Activated CD4-positive, CD25-positive, alpha-beta regulatory T cell treated with anti-CD3 and anti-CD28 coated beads, Interleukin-2, amount 50 U/mL, for 16 hours (primary cell): ENCODE measurements at places on chromosomes 1 and 21.

- no peak for DNase-seq
Observed at GRCh38 chr1:167252986-167253385, 32.3 kb downstream of the POU2F1 start.

DNA sequence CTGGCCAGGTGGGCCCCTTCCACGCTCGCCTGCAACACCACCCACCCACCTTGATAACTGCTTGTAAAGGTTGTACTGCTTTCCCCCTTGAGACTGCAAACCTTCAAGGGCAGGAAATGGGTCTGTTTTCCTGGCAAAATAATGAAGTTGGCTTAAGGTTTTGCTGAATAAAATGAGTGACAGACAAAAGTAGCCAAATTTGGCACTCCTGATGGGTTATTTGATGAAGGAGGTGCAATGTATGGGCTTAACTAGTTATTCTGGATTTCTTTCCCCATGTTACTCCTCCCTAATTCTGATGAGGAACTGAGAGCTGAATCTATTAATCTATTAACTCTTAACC lies 14.6 kb upstream of the HLCS start:
- DNase-seq = no peak

DNA sequence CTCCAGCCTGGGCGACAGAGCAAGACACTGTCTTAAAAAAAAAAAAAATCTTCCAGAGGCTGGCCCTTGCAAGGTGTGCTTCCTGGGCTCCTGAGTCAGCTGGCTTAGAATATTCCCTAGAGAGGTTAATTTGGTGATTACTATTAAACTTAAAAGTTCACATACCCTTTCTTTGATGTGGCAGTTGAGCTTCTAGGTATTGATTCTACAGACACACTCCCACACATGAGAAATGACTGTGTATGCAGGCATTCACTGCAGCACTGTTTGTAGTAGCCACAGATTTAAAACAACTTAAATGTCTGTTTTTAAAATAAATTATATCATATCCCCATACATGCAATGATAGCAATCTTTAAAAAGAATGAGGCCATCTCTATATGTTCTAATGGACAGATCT lies 93.4 kb downstream of the GDAP2 start:
- DNase-seq = no peak

DNA sequence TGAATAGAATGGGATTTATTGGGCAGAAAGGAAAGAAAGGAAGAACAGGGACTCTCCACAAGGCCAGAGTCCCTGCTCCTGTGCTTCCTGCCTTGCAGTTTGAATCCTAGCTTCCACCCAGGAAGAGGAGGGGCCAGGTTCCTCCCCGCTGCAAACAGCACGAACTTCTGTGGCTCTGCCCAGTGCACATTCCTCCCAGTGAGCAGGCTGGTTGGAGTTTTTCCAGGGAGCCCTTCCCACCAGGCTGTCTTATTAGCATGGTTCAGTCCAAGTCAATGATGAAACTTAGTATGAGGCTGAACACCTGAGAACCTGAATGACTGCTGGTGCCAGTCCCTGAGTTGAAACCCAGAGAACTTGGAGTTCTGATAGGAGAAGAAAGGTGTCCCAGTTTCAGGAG lies 247.2 kb downstream of the DUSP10 start:
- no peak for DNase-seq

DNA sequence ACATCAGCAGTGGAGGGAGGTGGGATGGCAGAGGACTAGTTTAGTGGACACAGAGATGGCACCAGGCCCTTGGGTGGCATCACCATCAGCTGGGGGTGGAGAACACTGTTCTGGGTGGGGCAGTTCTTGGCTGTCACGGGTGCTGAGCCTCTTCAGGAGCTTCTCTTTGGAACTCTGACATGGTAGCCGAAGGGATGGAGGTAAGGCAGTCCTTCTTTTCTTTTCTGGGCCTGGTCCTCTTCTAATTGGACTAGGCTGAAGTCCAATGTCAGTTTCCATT lies 8.3 kb upstream of the MEF2D start:
- no peak for DNase-seq

GRCh38 chr21:26732432-26733221 lies 112.6 kb downstream of the ADAMTS1 start:
- no peak for DNase-seq

GRCh38 chr1:229192853-229193252 lies 78.1 kb upstream of the RAB4A start:
- no peak for DNase-seq

- DNase-seq = no peak
Observed at GRCh38 chr1:203547771-203548421, 53.9 kb downstream of the OPTC start.

- no peak for DNase-seq
Observed at GRCh38 chr1:164794356-164794755, 235.4 kb downstream of the PBX1 start.

- no peak for DNase-seq
Observed at GRCh38 chr1:22339237-22339636, 112.4 kb upstream of the ZBTB40 start.
